Renal pelvis (tissue), 12 donors: ENCODE measurements at places on chromosomes 6 and 20.

DNA sequence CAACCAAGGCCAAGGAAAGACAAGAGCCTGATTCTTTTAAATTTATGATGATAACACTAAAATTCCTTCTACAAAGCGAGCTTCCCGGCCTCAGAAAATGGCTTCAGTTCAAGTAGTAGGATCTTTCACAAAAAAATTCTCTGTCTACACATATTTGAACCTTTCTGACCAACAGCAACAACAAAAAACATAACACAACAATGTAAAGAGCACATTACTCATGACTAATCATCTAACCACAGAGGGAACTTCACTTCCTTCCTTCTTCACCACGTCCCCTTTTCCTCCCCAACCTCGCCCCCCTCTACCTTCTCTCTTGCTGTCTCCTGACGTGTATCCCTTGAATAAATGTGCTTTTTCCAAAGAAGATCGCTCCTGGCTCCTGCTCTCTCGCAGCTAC is 228.2 kb downstream of the MYLK4 start:
- no peak for DNase-seq

DNA sequence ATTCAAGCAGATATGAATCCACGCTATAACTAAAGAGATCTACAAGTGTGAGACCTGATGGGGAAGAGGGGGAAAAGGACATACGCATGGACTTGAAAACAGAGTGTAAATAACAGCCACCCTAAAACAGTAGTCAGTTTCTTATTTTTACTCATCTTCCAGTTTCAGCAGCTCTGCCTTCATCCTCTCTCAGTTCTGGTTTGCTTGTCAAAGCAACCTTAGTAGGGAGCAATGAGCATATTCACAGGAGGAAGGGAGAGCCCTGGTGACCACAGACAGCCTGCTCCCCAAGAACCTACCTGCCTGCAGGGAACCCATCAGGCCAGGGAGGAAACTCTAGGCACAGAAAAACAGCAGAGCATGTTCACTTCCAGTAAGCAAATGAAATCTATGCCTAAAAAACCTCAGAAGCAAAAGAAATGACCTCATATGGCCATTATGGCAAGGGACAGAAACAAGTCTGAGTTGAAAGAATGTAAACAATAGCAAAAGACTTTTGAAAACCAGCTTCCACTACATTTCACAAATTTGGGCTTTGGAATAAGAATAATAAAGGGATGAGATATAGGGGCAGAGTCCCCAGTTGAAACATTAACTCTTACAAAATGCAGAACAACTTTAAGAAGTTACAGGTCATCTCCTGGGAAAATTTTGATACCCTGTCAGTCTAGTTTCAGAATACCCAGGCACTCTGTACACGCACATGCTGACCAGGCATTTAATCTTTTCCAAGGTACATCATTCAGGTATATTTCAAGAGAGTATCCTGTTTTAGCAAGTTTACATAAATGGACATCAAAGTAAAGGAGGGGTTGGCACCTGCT is 120.8 kb upstream of the BCLAF1 start:
- no peak for DNase-seq

GRCh38 chr6:36536873-36537547 is 10.3 kb downstream of the STK38 start:
- no peak for DNase-seq

- no peak for DNase-seq
Observed at GRCh38 chr6:149364557-149364956, 35.5 kb upstream of the SUMO4 start.

DNA sequence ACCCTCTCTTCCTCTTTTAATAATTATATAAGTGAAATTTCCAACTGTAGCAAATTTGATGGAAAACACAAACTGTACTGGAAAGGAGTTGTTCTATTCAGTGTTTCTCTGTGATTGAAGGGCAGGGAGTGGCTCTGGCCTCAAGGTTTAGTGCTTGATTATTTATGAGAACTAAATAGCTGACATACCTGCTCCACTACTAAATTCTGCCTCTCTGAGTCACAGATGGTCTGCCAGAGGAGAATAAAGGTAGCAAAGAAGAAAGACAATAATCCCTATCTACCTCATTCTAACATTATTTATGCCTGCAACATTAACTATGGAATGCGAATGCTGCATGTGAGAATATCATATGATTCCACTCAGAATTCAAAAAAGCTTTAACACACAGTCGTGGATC is 9.3 kb downstream of the BMP5 start:
- DNase-seq, result no peak

GRCh38 chr6:3456898-3457709 is at the start of gene SLC22A23:
TSS of gene SLC22A23 (minus strand) at chr6:3457050. CDS start at chr6:3456559, 491 bp downstream.
- peak; percentile 73 for DNase-seq

GRCh38 chr20:33387177-33387576 is 14.1 kb downstream of the CDK5RAP1 start:
- no peak for DNase-seq

DNA sequence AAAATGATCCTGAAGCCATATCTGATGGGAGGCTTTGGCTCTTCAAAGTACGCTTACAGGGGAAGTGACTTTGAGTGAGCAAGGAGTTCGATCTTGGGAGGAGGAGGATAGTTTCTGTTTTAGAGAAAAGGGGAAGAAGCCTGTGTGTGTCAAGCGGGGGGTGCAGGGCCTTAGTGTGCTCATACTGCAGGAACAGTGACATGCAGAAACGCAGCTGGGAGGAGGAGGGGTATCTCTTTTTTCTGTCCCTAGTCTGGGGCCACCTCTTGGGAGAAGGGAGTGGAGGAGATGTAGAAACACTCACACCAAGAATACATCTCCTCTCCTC is 19.8 kb downstream of the SIRPD start:
- DNase-seq, result no peak
